ENCODE measurements at places on chromosomes 12 and 14. TPM values are rescaled to one million over a fixed set of nuclear protein-coding genes. Genes with fewer than 3 reads are reported as not detected.

CABP1 gene
- polyA plus RNA-seq, result 0.21 TPM

DNA sequence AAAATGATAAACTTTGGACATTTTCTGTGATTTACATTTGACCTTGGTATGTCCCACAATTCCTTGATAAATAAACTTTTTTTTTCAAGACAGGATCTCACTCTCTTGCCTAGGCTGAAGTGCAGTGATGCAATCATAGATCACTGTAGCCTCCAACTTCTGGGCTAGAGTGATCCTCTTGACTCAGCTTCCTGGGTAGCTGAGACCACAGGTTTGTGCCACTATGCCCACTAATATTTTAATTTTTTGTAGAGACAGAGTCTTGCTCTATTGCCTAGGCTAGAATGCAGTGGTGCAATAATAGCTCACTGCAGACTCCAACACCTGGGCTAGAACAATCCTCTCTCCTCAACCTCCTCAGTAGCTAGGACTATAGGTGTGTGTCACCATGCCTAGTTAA is 79.1 kb upstream of the PTGDR start:
- no peaks in the 10 kb centered on the region for H3K36me3 ChIP-seq
- H3K27ac ChIP-seq, result no peak overlapping the region
- H3K4me3 ChIP-seq, result no peak overlapping the region
- DNase-seq, result no peak

GRCh38 chr12:12474931-12475795 is 87.5 kb downstream of the DUSP16 start:
- H3K4me3 ChIP-seq, result no peak overlapping the region
- DNase-seq, result no peak
- H3K27me3 ChIP-seq, result no peaks in the 10 kb centered on the region
- no peaks in the 10 kb centered on the region for H3K4me1 ChIP-seq

GRCh38 chr12:80869264-80869663 is 68.5 kb downstream of the LIN7A start:
- no peaks in the 10 kb centered on the region for H3K27me3 ChIP-seq
- H3K36me3 ChIP-seq, result no peaks in the 10 kb centered on the region
- no peak overlapping the region for H3K27ac ChIP-seq
- H3K4me3 ChIP-seq, result no peak overlapping the region
- H3K4me1 ChIP-seq, result no peaks in the 10 kb centered on the region

DNA sequence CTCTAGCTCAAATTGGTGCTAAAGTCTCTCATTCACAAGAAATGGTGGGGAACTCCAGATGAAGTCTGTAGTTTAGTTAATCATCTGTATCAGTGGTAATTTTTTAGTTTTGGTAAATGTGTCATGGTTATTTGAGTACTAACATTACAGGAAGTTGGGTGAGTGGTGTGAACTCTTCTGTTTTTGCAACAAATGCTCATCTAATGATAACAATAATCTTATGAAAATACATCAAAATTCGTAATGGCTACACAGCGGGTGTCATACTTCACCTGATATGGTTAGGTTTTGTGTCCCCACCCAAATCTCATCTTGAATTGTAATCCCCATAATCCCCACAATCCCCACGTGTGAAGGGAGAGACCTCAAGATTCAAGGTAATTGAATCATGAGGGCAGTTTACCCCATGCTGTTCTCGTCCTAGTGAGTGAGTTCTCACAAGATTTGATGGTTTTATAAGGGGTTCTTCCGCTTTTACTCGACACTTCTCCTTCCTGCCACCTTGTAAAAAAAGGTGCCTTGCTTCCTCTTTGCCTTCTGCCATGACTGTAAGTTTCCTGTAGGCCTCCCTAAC is 209.3 kb upstream of the FOXN3 start:
- H3K27me3 ChIP-seq, result no peaks in the 10 kb centered on the region
- H3K4me3 ChIP-seq, result no peak overlapping the region
- no peak for DNase-seq
- no peak overlapping the region for H3K27ac ChIP-seq

DNA sequence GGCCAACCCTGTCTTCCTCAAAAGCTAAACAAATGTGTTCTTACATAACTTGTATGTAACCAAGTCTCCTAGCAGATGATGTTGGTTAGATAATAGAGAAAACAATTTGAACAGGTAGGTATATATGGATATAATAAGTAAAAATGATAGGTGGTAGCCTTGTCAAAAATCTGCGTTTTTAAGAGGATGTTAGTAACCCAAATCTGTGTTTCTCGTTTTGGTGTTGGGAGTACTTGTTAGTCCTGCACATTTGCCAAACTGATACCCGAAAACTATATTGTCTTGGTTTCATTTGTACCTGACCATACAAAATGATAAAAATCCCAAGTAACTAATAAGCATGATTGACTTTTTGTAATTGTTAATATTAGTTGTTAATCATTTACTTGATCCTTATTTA is 8.1 kb downstream of the SRSF5 start:
- no peak overlapping the region for H3K27ac ChIP-seq
- H3K27me3 ChIP-seq, result no peaks in the 10 kb centered on the region
- H3K4me1 ChIP-seq, result peaks cover 2% of the 10 kb centered on the region
- no peak for DNase-seq
- no peak overlapping the region for H3K4me3 ChIP-seq
- peaks cover 68% of the 10 kb centered on the region for H3K36me3 ChIP-seq

DNA sequence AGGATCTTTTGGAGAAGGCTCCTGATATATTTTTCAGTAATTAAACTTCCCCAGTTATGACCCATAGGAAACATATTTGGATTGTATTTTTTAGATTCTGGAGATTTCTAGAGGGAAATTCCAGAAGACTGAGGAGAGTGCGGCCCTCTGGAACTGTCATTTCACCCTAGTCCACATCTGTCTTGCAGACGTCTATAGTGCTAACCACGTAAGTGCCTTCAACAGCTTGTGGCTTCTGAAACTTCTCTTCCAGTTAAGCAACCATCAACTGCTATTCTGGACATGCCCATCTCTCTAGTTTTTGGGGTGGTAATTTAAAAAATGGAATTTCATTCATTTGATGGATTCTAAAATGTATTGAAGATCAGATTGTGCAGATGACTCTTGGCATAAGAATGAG is 1098.8 kb downstream of the TMEM121 start:
- H3K4me1 ChIP-seq, result no peaks in the 10 kb centered on the region
- peaks cover 20% of the 10 kb centered on the region for H3K27me3 ChIP-seq
- H3K27ac ChIP-seq, result no peak overlapping the region

GRCh38 chr12:97813301-97813700 is 350.7 kb downstream of the RMST start:
- no peak overlapping the region for H3K4me3 ChIP-seq
- H3K36me3 ChIP-seq, result no peaks in the 10 kb centered on the region
- DNase-seq, result no peak
- no peaks in the 10 kb centered on the region for H3K4me1 ChIP-seq
- H3K27ac ChIP-seq, result no peak overlapping the region
- H3K27me3 ChIP-seq, result no peaks in the 10 kb centered on the region

GRCh38 chr12:16335838-16336237 is 11.6 kb upstream of the MGST1 start:
- no peak overlapping the region for H3K4me3 ChIP-seq
- H3K27me3 ChIP-seq, result no peaks in the 10 kb centered on the region
- no peaks in the 10 kb centered on the region for H3K36me3 ChIP-seq
- H3K4me1 ChIP-seq, result no peaks in the 10 kb centered on the region
- DNase-seq, result no peak
- no peak overlapping the region for H3K27ac ChIP-seq

DNA sequence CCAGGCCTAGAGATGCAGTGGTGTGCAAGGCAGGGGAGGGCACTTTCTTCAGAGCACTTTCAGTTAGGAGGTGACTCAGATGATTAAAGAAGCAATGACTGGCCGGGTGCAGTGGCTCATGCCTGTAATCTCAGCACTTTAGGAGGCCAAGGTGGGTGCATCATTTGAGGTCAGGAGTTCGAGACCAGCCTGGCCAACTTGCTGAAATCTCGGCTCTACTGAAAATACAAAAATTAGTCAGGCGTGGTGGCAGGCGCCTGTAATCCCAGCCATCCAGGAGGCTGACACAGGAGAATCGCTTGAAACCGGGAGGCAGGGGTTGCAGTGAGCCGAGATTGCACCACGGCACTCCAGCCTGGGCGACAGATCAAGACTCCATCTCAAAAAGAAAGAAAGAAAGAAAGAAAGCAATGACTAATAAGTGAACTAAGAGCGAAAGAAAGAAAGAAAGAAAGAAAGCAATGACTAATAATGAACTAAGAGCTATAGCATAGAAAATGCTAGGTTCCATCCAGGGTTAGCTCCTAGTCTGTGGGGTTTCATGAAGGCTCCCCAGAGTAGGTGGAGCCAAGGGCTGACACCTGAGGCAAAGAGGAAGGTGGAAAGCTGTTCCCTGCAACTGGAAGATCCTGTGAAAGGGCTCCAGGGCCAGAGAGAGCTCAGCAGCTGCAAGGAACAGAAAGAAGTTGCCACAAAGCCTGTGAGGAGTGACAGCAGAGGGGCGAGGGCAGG is 334.5 kb downstream of the CACNA1C start:
- peaks cover 21% of the 10 kb centered on the region for H3K4me1 ChIP-seq
- no peak overlapping the region for H3K4me3 ChIP-seq
- H3K27ac ChIP-seq, result no peak overlapping the region
- H3K27me3 ChIP-seq, result no peaks in the 10 kb centered on the region
- no peak for DNase-seq
